ENCODE measurements at places on chromosomes 16 and 17.

- peak; percentile 85 for DNase-seq
These were observed 1.8 kb downstream of the RAI1 start for GRCh38 chr17:17682737-17683680.

DNA sequence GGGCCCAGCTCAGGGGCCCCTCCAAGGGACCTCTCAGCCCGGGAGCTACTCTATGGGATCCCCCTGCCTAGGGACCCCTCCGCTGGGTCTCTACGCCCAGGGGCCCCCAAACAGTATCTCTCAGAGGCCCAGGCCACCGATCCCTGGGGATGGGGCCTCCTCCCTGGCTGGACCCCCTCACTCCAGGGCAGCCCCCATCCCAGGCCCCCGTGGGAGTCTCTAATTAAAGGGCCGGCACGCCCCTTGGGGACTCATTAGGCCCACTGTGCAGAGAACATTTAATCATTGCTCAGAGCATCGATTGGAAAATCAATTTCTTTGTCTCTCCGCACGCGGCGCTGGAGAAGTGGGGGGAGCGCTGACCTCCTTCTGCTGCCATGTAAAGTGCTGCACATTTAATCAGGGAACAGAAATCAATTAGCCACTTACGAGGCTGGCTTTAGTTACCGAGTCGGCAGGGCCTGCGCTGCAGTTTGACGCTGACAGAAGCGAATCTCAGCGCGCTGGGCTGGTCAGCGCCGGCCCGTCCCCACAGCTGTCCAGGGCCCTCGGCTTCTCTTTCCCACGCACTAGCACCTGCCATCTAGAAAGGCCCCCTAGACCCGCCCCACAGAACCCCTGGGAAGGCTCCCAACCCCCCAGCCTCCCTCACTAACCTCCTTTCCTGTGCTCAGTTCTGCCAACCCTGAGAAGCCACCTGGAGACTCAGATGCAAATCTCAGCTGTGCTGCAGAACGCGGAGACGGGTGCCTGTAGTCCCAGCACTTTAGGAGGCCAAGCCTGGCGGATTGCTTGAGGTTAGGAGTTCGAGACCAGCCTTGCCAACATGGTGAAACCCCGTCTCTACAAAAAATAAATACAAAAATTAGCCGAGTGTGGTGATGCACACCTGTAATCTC is 20.2 kb upstream of the C1QL1 start:
- no peak for DNase-seq

DNA sequence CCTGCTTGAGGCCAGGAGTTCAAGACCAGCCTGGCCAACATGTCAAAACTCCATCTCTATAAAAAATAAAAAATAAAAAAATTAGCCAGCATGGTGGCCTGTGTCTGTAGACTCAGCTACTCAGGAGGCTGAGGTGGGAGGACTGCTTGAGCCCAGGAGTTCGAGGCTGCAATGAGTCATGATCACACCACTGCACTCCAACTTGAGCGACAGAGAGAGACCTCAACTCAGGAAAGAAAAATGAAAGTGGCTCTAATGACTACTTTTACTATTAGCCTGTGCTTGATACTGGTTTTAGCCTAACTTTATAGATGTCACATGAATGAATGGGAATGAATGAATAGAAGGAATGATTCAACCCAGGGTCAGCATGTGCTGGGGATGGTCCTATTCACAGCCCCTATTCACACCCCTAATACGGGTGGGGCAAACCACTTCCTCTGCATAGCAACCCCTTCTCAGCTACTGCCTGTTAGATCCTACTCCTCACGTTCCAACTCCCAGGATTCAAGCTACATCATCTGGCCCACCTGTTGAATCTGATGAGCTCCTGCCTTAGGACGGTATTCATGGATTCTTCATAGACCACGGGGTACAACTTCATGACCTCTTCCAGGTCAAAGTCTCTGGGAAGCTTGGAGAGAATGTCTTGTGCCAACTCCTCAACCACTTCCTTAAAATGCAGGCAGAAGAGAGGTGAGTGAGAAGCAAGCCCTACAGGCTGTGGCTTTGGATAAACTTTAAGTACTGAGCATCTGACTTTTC is 40.5 kb downstream of the LYRM1 start:
- no peak for DNase-seq

- DNase-seq = no peak
These were observed 1.6 kb downstream of the HOXB13 start for GRCh38 chr17:48726916-48727286.

- no peak for DNase-seq
These were observed 355.8 kb downstream of the SOX9 start for GRCh38 chr17:72476575-72476986.

GRCh38 chr17:39270923-39271322 is 45.2 kb upstream of the STAC2 start:
- no peak for DNase-seq

DNA sequence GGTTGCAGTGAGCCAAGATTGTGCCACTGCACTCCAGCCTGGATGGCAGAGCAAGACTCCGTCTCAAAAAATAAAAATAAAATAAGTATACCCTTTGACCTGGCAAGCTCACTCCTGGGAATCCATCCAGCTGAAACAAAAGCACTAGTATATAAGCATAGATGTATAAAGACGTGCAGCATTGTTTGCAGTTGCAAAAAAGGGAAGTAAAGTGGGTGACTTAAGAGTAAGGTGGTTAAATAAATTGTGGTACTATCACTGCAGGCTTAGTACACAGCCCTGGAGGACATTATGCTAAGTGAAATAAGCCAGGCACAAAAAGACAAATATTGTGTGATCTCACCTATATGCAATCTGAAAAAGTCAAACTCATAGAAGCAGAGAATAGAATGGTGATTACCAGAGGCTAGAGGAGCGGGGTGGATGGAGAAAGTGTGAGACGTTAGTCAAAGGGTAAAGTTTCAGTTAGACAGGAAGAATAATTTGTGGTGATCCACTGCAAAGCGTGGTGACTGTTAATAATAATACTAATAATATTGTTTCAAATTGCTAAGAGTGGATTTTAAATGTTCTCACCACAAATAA is 113.0 kb downstream of the MYO1D start:
- no peak for DNase-seq

- no peak for DNase-seq
These were observed 38.1 kb upstream of the IRX3 start for GRCh38 chr16:54324716-54325115.

DNA sequence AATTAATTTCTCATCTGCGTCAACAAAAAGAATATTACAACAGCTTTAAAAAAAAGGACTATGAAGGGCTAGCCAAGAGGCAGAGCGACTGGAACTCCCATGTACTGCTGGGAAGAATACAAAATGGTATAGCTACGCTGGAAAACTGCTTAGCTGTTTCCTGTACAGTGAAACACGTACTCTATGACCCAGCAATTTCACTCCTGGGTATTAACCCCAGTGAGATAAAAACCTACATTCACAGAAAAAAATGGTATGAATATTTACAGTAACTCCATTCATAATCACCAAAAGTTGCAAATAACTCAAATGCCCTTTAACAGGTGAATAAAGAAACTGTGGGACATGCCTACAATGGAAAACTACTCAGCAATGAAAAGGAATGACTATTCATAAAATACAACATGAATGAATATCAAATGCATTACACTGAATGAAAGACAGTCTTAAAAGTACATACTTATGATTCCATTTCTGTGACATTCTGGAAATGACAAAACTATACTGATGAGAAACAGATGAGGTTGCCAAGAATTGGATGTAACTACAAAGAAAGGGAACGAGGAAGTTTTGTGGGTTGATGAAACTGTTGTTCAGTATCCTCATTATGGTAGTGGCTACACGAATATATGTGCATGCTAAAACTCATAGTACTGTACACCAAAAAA is 27.6 kb downstream of the CMTM4 start:
- DNase-seq = no peak

DNA sequence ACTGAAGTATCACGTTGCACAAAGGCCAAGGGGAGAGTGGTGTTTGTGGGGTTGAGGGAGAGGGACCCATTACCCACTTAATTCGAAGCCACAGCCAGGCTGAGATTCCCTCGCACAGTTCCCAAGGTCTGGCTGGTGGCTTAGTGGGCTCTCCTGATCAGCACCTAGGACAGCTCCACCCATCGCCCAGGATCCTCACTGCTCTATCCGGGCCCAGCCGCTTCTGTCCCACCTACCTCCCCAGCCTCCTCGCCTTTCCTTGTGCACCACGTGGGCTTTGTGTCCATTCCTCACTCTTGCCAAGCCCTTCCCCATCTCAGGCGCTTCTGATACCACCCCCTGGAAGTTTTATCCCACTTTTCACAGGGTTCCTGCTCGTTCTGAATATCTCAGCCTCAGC is 163.5 kb downstream of the CCT6B start:
- peak; percentile 69 for DNase-seq

GRCh38 chr17:51427856-51428255 is 167.5 kb downstream of the UTP18 start:
- DNase-seq = no peak

GRCh38 chr17:74274709-74275340 is 791 bp downstream of the DNAI2 start:
- DNase-seq = no peak

- no peak for DNase-seq
These were observed 30.2 kb downstream of the OR1D5 start for GRCh38 chr17:3033248-3033640.

DNA sequence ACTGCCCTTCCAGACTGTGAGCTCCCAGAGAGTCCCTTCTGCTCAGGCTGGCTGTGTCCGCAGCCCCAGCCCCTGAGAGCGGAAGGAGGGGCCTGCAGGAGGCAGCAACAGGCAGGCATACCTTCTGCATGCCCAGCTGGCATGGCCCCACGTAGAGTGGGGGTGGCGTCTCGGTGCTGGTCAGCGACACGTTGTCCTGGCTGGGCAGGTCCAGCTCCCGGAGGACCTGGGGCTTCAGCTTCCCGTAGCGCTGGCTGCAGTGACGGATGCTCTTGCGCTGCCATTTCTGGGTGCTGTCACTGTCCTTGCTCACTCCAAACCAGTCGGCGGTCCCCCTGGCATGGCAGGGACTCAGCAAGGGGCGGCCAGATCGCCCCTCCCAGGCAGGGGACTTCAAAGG is 9.0 kb downstream of the RHBDF1 start:
- no peak for DNase-seq

DNA sequence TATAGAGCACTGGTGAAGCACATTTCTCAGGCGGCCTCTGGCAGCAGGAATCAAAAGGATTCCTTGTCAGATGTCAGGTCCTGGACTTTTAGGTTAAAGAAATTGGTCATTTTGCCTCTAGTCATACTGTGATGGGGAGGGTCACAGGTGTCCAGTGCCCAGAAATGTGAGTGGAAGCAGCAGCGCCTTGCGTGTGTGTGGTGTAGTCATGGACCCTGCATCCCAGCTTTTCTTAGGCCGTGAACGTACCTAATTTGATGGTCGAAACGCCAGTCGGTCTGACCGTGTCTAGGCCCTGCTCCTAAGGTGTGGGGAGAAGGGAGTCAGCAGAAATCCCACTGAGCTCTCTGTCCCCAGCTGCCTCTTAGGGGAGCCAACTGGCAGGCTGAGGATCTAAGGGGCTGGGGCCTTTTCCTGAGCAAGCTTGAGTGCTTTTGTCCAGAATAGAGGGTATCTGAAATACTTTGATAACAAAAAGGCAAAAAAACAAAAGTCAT is 32.0 kb downstream of the POLR3E start:
- peak; percentile 26 for DNase-seq

All from left forelimb (tissue), 1 donor.